Hematopoietic multipotent progenitor cell treated with erythropoietin and hydrocortisone succinate and interleukin-3 and kit ligand, for 8 days (in vitro differentiated cells): ENCODE measurements at places on chromosomes 13 and 19.

DNA sequence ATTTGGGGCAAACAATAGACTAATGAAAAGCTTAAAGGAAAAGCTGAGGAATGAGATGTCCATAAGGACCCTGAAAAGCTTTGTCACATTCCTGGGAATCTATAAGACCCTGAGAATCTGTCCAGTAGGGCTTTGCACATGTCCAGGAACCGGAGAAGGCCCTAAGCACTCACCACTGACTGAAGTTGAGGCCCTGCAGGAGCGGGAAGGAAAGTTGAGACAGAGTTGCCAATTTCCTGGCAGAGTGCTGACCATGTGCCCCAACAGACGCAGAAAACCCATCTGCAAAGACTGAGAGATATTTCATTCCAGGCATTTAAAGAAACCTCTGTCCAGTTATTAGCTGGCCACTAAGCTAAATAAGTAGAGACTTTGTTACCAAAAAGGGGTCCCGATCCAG is 890.5 kb downstream of the UQCRFS1 start:
- no peak for DNase-seq

DNA sequence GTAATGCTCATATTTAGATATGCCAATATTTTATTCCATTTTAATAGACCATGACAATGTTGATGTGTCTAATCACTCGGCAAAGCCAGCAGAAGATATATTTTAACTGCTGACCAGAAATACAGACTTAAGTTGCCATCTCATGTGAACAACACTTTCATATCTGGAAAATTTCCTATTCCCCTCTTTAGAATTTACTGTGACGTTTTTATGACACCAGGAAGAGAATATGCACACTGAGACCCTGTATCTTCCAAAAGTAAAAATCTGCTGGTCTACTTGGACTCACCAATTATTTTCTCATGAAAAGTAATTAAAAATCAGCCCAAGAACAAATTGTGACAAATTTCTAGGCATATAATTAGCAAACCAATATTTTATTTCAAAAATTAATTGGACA is 2.1 kb downstream of the PROSER1 start:
- no peak for DNase-seq

- DNase-seq, result no peak
Measured at GRCh38 chr13:107373551-107373950, 805.6 kb upstream of the ARGLU1 start.

DNA sequence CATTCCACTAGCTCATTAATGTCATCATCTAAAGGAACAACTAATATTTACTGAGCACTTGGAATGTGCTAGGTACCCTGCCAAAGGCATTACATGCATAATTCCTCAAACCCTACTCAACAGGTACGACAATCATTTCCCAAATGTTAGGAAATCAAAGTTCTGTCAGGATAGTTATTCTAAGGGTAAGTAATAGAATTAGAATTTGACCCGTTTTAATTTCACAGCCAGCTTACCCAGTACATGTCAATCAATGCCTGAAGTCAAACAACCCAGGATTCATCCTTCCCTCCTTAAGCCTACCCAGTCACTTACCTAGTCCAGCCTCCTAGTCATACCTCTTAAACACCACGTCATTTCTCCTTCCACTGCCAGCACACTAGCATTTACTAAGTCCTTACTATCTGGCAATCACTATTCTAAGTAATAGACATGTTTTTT is 2.4 kb downstream of the LNX2 start:
- no peak for DNase-seq

DNA sequence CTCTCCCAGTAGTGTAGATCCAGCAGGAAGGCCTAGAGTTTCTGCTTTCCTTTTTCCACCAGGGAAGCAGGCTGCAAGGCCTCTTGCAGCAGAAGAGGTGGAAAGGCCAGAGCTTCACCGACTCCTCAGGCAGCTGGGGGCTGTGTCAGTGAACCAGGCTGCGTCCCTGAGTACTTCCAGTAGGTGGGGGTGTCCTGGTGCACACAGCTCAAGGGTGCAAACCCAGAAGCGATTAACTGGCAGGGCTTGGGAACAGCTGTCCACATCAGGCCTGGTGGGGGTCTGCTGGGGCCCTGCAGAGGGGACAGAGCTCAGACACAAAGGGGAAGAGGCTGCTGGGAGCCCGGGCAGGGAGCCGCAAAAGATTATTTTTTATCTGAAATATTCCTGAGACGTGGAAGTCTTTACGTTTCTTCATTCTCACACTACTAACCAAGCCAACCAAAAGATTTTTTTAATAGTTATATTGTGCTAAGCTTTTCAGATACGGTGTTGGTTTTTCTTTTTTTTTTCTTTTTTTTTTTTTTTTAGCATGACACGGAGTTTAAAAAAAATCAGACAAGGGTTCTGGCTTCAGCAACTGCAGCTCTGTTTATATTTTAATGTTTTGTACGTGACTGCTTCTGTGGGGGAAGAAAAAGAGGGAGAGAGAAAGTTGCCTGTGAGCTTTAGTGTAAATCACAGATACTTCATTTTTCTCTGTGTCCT is 11.0 kb downstream of the TSHZ3 start:
- peak; percentile 12 for DNase-seq

GRCh38 chr13:39587939-39588338 is 15.1 kb downstream of the LHFPL6 start:
- DNase-seq, result no peak

GRCh38 chr19:6706633-6706958 is 13.9 kb downstream of the C3 start:
- no peak for DNase-seq

DNA sequence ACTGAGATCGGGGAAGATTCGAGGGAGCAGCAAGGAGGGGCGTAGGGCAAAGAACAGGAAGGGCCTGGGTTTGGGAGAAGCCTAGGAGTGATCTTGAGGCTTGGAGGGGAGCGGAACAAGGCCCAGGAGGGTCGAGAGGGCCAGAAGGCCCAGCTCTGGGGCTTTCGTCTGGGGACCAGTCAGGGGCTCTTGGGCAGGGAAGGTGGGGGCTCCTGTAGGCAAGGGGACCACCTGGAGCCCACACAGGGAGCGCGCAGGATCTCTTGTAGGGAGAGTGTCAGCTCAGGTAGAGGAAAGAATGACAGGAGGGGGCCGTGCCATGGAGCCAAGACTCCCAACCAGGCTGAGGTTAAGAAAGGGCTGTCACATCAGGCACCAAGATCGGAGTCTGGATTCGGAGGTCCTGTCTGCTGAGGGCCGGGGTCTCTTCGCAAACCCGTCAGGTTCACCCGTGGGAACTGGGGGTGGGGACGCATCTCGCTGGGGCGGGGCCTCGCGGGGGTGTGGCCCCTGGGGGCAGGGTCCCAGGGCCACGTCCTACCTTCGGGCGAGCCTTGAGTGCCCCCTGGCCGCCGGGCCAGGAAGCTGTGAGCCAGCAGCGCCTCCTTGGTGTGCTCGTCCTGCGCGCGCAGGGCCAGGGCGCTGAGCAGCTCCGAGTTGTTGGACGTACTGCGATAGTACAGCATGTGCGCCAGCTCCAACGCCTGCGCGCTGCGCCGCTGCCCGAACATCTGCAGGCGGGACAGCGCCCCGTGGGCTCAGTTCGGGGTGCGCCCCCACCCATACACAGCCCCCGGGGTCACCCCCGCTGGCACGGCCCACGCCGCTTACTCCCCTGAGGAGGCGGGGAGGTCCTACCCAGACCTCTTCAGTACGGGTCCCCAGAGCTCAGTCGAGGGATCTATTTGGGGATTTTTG is 8.4 kb downstream of the EMP3 start:
- peak; percentile 96 for DNase-seq

GRCh38 chr19:10044390-10044789 is 31.1 kb downstream of the RDH8 start:
- no peak for DNase-seq

DNA sequence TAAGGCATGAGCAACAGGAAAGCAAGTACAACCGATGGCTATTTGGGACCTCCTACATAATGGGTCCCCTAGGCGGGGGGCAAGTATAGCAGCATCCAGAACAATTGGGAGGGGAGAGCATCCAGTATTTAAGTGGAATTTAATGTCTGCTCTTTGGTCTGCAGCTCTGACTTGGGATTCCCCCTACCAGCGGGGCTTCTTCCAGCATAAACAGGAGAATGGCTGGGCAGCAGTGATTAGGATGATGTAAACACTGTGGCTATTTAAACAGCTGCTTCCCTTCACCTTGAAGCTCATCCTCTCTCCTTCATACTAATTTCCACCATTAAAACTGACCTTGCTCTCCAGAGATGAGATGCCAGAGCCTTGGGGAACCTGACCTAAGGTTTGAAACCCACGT is 73.9 kb upstream of the OXGR1 start:
- DNase-seq, result no peak

DNA sequence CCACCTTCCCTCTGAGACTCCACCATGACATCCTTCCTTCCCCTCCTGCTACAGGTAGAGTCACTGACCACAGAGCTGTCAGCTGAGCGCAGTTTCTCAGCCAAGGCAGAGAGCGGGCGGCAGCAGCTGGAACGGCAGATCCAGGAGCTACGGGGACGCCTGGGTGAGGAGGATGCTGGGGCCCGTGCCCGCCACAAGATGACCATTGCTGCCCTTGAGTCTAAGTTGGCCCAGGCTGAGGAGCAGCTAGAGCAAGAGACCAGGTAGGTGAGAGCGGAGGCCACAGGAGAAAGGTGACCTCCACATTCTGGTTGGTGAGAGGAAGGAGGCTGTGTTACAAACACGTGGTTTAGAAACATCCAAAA is 27.6 kb downstream of the KCNC3 start:
- no peak for DNase-seq

GRCh38 chr19:4373601-4374497 is 26.5 kb downstream of the SH3GL1 start:
- DNase-seq, result peak; percentile 40

GRCh38 chr19:32652894-32653598 is 21.9 kb downstream of the ANKRD27 start:
- DNase-seq, result no peak

DNA sequence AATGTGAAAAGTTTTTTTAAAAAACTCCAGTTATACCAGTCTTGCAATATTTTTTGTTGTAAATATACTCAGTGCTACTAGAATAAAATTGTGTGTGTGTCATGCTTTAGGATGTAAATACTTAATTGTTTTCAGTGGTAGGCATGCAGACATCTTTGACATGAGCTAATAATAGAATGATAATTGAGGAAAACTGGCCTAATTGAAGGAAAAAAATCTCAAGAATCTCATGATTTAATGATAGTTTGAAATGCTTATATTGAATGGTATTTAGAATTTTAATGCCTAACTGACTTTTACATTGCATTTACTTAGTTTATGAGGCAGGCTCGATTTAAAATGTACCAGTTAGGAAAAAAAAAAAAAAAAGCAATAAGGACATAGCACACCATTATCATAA is 3.2 kb upstream of the MAB21L1 start:
- DNase-seq, result no peak

DNA sequence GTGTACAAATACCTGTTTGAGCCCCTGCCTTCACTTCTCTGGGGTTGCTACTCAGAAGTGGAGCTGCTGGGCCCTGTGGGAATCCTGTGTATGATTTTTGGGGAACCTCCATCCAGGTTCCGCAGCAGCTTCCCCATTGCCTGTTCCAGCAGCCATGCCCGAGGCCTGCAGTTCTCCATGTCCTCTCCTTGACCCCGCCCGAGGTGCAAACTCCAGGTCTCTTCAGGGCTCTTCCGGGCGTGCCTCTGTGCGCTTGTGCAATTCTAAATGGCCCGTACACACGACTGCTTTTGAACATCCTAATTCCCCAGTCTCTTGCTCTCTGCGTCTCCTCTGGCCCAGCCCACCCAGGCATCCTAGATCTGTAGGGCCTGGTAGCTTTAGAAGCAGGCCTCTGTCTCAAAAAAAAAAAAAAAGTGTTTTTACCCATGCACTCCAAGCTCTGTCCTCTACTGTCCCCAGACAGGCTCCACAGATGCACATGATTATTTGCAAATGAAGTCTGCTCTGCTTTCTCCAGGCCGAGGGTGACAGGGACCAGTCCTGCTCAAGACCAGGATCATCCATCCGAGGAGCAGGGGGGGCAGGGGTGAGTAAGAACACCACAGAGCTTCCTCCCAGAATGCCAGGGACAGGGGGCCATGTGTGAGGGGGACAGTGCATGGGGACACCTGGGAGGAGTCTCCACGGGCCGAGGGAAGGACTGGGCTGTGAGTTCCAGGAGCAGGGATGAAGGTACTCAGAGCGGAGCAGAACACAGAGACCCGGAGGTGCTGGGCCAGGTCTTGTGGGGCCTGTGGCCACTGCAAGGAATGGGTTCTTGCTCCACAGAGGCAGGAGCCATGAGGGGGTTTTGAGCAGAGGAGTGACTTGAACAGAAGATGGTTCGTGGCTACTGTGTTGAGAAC is 51.7 kb downstream of the SLC7A9 start:
- no peak for DNase-seq

GRCh38 chr13:59495936-59496512 is 667.7 kb downstream of the DIAPH3 start:
- no peak for DNase-seq

- DNase-seq, result no peak
Measured at GRCh38 chr13:30520571-30520970, 54.8 kb upstream of the HMGB1 start.

DNA sequence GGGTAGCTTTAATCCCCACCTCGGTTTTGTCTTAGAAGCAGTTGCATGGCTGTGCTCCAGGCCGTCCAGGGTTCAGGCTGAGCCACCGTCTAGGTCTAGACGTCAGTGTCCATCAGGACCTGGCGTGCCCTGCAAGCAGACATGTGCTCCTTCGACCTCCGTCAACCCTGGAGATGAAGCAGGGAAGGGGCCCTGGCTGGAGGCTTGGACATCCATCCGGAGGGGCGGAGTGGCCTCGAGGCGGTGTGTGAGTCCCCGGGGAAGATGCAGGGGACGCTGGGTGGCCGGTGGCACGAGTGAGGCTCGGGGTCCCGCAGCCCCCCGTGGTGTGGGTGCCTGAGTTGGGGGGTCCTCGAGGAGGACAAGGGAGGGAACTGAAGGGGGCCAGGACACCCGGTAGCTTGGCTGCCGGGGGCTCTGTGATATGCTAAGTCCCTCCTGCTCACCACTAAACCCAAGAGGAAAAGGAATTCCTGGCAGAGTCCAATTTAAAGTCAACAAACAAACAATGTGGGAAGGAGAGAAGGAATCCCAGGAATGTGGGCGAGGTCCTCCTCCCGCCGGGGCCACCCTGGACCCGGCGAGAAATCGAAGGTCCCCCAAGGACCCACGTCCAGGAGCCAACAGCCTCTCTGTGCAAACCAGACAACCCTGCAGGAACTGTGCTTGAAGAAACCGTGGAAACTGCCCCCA is 14.9 kb upstream of the PTBP1 start:
- DNase-seq, result no peak

- DNase-seq, result peak; percentile 75
Measured at GRCh38 chr19:40365613-40366401, 17.3 kb downstream of the PLD3 start.

DNA sequence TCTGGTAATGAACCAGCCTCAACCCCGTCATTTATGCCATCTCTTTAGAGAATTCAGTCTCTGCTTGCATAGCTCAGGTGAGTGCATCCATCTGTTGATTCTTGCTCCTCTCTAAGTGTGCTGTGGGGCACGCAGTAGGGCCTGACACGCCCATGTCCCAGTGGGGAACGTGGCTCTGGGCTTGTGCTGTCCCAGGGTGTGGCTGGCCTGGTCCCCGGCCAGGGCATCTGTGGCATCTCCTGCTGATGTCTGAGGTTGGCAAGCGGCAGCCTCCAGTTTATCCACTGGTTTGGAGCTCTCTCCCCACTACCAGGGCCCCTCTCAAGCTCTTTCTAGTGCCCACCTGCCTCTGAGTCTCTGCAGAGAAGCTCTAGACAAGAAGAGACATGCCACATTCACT is 146.6 kb upstream of the GJB6 start:
- no peak for DNase-seq
